Aortic smooth muscle cell (primary cell): ENCODE measurements at places on chromosomes 5 and 9. TPM values are rescaled to one million over a fixed set of nuclear protein-coding genes. Genes with fewer than 3 reads are reported as not detected.

The FCN1 gene
- not detected in 2 replicates for total RNA-seq

The SLC34A1 gene
- total RNA-seq: not detected in 2 replicates

The NPR3 gene
- 24.3 and 39.2 TPM in 2 replicates for total RNA-seq

The IL13 gene
- not detected in 2 replicates for total RNA-seq

The FSD1L gene
- total RNA-seq: 4.5 and 5.1 TPM in 2 replicates

The LURAP1L gene
- 12.2 and 17.2 TPM in 2 replicates for total RNA-seq

The GFI1B gene
- 0.19 TPM in 1 of 2 replicates, not detected in the other for total RNA-seq

The DNAH5 gene
- total RNA-seq: 0.06 and 0.13 TPM in 2 replicates

The MSANTD3 gene
- total RNA-seq: 54.7 and 58.9 TPM in 2 replicates

The SPATA31C1 gene
- total RNA-seq: not detected in 2 replicates

The GPR21 gene
- total RNA-seq: 0.87 and 1.1 TPM in 2 replicates

The GRM6 gene
- not detected in 2 replicates for total RNA-seq

The AUH gene
- 21.8 and 22.9 TPM in 2 replicates for total RNA-seq

The SMIM33 gene
- not detected in 2 replicates for total RNA-seq

The ANKRD31 gene
- 0.06 and 0.13 TPM in 2 replicates for total RNA-seq

The NMUR2 gene
- not detected in 2 replicates for total RNA-seq

The C9orf153 gene
- 0.25 and 0.26 TPM in 2 replicates for total RNA-seq

The PTGR1 gene
- total RNA-seq: 62.7 and 76.2 TPM in 2 replicates

The TLX3 gene
- total RNA-seq: not detected in 2 replicates

The SLC6A7 gene
- total RNA-seq: 0.06 TPM in 1 of 2 replicates, not detected in the other

The NOXA1 gene
- total RNA-seq: 0.53 and 0.56 TPM in 2 replicates
